Endothelial cell (in vitro differentiated cells): ENCODE measurements at places on chromosomes 12 and 14.
A peak's percentile ranks its signal among the peaks of the same experiment; 100 is the strongest.

GRCh38 chr12:94789510-94790225 is 139.3 kb upstream of the TMCC3 start:
- no peaks in the 10 kb centered on the region for H3K36me3 ChIP-seq
- DNase-seq, result no peak
- no peak overlapping the region for H3K4me3 ChIP-seq
- peaks cover 46% of the 10 kb centered on the region for H3K4me1 ChIP-seq

DNA sequence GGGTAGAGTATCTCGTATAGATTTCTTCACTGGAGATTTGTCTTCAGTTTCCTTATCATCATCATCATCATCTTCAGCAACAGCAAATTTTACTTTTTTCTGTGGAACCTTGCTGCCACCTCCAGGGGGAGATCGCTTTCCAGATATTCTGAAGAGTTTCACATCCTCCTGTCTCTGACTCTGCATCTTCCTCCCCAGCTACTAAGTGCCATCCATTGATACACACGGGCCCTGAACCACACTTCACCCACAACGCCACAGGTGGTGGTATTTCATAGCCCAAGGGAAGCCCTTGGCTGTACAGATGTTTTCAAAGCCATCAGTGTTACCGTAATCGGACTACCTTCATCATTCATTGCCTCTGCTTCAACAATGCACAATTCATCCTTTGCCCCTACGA is 82.2 kb downstream of the PPP2R5C start:
- H3K4me3 ChIP-seq, result no peak overlapping the region
- no peak for DNase-seq
- H3K27me3 ChIP-seq, result no peaks in the 10 kb centered on the region
- H3K4me1 ChIP-seq, result peaks cover 15% of the 10 kb centered on the region
- H3K27ac ChIP-seq, result no peak overlapping the region

DNA sequence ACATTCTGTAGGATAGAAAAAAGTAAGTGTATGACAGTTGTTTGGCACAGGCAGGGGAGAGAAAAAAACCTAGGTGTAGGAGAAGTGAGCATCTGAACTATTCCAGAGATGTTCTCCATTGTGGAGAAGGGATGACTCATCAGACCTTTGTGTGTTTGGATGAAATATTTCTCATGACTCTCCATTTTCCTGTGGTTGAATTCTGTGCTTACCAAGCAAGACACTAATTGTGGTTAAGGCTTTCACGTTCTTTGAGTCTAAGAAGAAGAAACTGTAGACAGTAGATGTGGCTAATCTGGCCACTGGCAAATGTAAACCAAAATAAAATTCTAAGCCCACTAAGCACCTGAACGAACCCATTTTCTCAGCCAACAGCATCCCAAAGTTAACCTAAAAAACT is 107.9 kb upstream of the GZMB start:
- no peak for DNase-seq
- no peaks in the 10 kb centered on the region for H3K36me3 ChIP-seq
- H3K4me3 ChIP-seq, result no peak overlapping the region

DNA sequence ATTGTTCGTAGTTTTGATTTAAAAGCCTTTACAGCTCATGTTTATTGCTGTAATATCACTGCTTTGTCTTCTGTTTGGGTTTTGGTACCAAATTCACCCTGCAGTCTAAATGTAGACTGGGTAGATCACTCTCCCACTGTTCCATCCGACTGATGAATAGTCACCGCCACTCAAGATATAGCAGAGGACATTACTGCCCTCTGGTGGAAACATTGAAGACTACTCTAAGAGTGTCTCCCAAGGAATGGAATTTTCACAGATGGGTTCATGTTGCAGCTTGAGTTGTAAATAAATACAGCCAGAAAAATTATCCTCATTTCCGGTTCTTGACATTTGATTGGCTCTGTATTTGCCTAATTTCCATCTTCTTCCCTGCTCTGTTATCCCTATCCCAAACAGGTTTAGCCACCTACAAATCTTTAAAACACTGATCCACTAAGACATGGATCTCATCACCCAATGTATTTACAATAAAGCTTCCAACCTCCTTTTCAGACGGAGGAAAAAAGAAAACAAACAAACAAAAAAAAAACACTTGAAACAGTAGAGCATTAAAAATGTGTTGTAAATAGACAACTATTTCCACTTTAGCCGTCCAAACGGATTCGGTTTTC is 198.3 kb upstream of the CPNE8 start:
- H3K4me1 ChIP-seq, result peaks cover 4% of the 10 kb centered on the region
- no peaks in the 10 kb centered on the region for H3K27me3 ChIP-seq
- no peak overlapping the region for H3K4me3 ChIP-seq
- DNase-seq, result peak; percentile 27
- H3K36me3 ChIP-seq, result no peaks in the 10 kb centered on the region

- H3K4me3 ChIP-seq, result no peak overlapping the region
- peaks cover 10% of the 10 kb centered on the region for H3K4me1 ChIP-seq
- H3K27ac ChIP-seq, result no peak overlapping the region
- H3K36me3 ChIP-seq, result no peaks in the 10 kb centered on the region
- DNase-seq, result no peak
These were observed 295.6 kb downstream of the DPF3 start for GRCh38 chr14:72598306-72598705.

DNA sequence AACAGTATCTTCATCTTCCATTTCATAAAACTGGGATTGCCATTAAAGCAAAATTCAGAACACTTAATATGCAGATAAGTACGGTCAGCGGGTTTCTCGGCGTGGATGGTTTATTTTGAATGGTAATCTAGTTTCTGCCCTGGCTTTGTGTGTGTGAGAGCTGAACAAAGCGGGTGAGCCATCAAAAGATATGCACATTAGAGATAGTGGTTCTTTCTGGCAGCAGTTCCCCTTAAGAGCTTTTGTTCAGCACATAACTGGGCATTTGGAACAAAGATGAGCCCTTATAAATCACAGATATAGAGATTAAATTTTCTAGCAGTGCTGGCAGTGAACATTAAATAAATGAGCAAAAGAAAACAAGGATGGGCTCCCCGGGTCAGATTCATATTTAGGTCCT is 207.5 kb downstream of the CALM1 start:
- H3K4me3 ChIP-seq, result no peak overlapping the region
- H3K36me3 ChIP-seq, result peaks cover 6% of the 10 kb centered on the region

DNA sequence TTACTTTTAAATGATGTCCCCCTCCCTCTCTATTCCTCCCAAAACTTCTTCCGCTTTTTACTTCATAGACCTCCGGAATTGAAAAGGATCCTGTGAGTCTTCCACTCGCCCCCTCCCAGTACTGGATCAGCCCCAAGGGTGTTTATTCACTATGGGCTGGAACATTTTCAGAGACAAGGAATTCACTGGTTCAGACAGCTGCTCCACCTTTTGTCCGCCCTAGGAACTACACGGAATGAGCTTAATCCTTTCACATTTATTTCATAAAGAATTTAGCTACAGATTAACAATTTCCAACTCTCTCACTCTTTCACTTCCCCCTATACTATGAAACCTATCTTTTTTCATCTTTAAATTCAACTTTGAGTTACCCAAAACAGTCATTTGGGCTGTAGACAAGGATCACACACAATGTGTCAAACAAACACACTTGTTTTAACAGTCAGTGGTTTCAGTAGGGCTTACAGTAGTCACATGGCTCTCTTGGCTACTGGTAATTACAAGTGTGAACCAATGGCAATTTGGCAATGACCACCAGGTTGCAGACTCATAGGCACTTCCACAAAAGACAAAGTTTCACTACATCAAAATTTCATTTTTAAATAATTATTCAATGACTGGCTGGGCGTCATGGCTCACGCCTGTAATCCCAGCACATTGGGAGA is 20.6 kb downstream of the CNIH1 start:
- no peaks in the 10 kb centered on the region for H3K27me3 ChIP-seq
- no peak overlapping the region for H3K4me3 ChIP-seq
- DNase-seq, result peak; percentile 55
- peaks cover 4% of the 10 kb centered on the region for H3K4me1 ChIP-seq
